Left lung (tissue), 14 donors: ENCODE measurements at places on chromosomes 7 and 10.

- DNase-seq: no peak
Measured at GRCh38 chr10:27366769-27367168, 126.2 kb upstream of the ACBD5 start.

DNA sequence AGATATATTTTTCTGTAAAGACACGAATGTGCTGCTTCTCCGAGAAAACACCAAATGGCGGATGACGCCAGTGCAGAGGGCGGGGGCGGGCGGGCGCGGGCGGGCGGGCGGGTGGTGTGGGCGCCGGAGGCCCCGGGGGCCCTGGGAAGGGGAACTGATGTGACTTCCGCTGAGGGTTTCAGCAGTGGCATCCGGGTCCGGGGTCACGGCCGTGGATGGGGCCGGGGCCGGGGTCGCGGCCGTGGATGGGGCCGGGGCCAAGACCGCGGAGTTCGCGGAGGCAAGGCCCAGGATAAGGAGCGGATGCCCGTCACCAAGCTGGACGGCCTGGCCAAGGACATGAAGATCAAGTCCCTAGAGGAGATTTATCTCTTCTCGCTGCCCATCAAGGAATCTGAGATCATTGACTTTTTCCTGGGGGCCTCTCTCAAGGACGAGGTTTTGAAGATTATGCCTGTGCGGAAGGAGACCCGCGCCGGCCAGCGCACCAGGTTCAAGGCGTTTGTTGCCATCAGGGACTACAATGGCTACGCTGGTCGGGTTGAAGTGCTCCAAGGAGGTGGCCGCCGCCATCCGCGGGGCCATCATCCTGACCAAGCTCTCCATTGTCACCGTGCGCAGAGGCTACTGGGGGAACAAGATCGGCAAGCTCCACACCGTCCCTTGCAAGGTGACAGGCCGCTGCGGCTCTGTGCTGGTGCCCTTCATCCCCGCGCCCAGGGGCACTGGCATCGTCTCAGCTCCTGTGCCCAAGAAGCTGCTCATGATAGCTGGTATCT, 20.3 kb upstream of the IGF2BP3 start:
- DNase-seq: no peak

DNA sequence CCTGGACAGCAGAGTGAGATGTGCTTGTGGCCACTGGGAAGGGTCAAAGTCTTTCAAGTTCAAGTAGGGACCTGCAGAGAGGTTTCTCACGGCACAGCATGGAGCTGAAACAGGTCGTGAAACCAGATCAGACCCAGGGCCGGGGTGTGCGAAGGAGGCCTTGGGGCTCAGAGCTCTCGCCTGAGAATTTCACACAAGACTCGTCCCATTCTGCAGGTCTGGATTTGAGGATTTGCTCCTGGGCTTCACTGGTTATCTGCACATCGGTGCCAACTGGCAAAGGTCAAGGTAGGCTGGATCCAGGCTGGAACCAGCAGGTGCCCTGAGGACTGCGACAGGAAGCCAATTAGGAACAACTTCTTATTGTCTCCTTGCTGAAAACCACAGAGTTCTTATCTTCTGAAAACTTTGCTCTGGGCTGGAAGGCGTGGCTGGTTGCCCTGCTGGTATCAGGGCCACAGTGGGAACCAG, 24.0 kb upstream of the GTF2I start:
- DNase-seq: no peak

DNA sequence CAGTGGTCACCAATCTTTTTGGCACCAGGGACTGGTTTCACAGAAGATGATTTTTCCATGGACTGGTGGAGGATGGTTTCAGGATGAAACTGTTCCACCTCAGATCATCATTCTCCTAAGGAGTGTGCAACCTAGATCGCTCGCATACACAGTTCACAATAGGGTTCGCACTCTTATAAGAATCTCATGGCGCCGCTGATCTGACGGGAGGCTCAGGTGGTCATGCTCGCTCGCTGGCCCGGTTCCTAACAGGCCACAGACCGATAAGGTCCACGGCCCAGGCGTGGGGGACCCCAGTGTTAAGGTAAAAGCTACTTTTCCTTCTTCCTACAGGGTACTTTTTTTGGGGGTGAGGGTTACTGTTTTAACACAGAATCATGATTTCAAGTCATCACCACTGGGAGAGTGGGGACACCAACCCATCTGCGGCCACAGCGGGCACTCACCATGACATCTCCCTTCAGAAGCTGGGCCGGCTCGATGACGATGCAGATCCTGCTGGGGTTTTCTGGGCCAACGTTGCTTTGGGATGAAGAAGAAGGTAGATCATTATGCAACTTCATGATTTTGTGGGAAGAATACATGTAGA, 170.5 kb downstream of the TNS3 start:
- DNase-seq: no peak

DNA sequence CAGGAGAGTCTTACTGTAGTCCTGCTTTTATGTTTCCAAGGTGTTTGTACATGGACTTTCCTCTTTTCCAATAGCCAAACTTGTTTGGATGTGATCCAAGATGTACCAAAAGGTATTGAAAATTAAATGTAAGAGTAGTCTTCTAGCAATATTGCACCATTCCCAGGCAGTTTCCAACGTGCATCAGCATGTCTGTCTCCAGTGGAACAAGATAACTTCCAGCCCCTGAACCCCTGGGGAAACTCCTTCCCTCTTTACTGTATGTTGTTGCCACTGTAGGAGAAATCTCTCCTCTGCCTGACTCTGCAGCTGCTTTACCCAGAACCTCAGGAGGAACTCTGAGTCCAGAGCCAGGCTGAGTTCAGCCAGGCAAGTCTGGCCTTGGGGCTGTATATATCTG, 18.5 kb downstream of the ARMC10 start:
- DNase-seq: no peak

DNA sequence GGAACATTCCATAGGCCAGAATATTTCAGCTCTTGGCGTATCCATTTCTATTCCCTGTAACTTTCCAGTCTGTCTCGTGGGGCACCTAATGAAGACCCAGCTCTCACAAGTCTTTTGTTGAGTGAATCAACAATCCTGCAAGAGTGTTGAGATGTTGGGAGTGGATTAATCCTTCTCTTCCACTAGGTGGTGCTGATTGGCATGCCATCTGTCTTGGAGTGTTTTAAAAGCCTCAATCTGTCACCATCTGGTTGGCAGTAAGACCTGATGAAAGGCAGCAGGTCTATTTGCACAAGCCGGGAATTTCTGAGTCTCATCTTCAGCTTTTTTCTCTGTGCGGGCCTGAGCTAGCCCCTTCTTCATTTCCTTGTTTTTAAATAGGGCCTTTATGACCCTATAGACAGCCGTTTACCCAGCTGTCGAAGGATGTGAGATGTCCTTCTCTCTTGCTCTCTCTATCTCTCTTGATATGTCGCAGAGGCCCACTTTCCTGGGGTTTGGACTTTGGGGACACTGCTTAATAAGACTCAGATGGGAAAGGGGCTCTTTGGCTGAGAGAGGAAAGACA, 180.5 kb downstream of the ZNF365 start:
- no peak for DNase-seq

GRCh38 chr10:75475460-75476182, 44.2 kb downstream of the LRMDA start:
- no peak for DNase-seq

GRCh38 chr10:86187499-86188239, 178.9 kb downstream of the GRID1 start:
- DNase-seq: no peak

DNA sequence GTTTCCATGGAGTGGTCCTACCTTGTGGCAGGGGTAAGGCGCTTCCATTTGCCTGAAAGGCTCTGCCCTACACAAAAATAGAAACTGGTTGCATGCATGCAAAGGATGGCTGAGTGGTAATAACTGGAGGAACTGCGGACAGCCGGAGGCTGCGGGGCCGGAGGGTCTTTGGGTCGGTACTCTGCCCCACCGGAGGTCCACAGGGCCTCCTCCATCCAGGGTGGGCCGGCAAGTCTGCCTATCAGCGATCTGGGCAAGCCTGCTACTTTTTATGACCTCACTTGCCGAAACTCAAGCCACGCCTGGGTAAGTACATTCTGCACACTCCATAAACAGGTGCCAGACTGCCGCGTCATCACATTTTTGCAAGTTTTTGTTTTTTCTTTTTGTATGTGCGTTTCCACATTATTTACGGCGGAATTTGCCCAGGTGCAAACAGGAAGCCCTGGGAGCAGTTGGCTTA, 30.0 kb downstream of the TACC2 start:
- peak; percentile 39 for DNase-seq
